ENCODE measurements at places on chromosomes 12 and 14.

- no peak for DNase-seq
These were observed 104.7 kb upstream of the SLCO1B1 start for GRCh38 chr12:21026302-21026701.

DNA sequence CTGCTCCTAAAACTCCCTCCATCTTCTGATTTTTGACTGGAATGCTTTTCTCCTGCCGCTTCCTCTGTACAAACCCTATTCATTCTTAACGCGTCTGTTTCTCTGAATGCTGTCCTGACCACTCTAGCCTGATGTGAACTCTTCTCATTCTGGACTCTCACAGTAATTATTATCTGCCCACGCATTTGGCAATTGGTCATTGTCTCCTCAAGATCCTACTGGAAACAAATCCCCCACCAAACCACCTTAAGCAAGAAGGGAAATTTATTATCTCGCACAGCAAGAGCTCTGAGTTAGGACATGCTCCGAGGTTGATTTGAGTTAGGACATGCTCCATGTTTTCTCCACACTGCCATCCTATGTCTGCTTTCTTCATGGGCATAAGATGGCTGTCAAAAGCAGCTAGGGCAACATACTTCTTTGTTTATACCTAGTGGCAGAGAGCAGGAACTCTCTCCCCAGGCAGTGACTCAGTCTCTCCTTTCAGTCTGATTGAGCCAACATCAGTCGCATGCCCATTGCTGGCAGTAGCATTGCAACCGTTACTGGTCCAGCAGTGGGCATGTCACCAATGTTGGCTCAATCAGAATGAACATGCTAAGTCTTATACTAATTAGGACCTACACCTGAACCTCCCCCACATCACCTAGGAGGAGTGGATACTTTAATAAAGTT is 102.2 kb downstream of the SSPN start:
- DNase-seq, result no peak

- DNase-seq, result no peak
These were observed 39.1 kb downstream of the TSPAN9 start for GRCh38 chr12:3116106-3116844.

- DNase-seq, result no peak
These were observed 208.9 kb downstream of the CACNA1C start for GRCh38 chr12:2261708-2262107.

GRCh38 chr12:8781381-8782127 is 40.9 kb upstream of the A2ML1 start:
- DNase-seq, result no peak

DNA sequence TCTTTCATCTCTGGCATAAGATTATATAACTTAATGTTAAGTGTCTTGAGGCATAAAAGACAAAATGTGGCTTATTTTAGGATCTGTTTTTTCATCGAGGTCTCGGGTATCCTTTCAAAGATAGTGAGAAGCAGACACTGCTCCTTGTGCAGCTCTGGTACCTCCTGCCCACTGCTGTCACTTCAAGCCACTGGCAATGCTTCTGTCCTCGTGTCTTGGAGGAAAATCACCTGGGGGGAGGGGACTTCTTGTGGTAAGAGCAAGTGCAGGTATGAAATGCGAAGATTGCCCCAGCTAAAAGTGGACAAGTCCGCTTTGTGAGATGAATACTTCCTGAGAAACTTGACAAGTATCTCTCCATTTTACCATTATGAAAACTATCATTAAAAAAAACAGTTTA is 37.8 kb upstream of the DYNC1H1 start:
- no peak for DNase-seq

DNA sequence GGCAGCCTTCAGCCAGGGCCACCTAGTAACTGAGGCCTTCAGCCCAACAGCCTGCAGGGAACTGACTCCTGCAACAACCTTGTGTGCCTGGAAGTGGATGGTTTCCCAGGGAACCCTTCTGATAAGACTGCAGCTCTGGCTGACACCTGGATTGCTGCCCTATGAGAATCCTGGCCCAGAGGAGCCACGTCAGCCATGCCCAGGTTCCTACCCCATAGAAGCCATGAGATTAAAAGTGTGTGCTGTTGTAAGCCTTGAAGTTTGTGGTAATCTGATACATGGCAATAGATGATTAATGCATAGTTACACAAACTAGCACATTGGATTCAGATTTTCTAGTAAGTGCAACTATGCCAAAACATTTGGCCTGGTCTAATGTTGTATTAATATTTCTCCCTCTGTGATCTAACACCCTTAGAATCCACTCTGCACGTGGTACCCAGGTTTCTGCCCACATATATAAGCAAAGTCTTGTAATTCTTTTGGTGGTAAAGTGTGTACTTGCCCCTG is 64.8 kb upstream of the BEGAIN start:
- DNase-seq, result no peak

GRCh38 chr12:11653215-11653753 is 3.8 kb downstream of the ETV6 start:
- DNase-seq, result peak; percentile 57

GRCh38 chr14:50656776-50657175 is 11.3 kb downstream of the SAV1 start:
- DNase-seq, result no peak

GRCh38 chr14:100025111-100025510 is 40.1 kb upstream of the EVL start:
- DNase-seq, result peak; percentile 12

GRCh38 chr12:61563665-61564450 is 696.3 kb upstream of the USP15 start:
- no peak for DNase-seq

GRCh38 chr12:77228376-77228775 is 163.0 kb upstream of the E2F7 start:
- DNase-seq, result no peak

GRCh38 chr12:96774496-96775256 is 132.4 kb upstream of the NEDD1 start:
- no peak for DNase-seq

DNA sequence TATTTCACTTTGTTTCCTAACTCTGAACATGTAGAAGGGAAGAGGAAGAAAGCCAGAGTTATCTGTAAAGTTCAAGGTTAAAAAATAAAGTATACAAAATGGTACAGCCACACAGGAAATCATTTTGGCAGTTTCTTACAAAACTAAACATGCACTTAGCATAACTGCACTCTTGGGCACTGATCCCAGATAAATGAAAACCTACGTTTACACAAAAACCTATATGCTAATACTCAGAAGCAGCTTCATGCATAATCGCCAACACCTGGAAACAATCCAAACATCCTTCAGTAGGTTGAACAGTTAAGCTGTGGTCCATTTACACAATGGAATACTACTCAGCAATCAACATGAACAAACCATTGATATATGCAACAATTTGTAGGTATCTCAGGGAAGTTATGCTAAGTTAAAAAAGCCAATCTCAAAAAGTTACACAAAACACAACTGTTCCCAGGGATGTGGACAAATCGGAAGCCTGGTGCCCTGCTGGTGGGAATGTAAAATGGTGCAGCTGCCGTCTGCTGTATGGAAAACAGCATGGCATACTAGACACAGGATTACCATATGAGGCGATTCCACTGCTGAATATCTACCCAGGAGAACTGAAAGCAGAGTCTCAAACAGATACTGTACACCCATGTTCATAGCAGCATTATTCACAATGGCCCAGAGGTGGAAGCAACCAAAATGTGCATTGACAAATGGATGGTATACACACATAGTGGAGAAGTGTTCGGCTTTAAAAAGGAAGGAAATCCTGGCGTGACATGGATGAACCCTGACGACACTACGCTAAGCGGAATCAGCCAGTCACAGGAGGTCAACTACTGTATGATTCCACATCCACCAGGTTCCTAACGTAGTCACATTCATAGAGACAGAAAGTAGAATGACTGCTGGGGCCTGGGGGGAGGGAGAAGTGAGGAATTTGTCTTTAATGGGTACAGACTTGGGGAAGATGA is 37.7 kb downstream of the NRDE2 start:
- no peak for DNase-seq

GRCh38 chr14:75711105-75711795 is 50.2 kb downstream of the TTLL5 start:
- no peak for DNase-seq

GRCh38 chr14:96824283-96824682 is 27.1 kb downstream of the VRK1 start:
- no peak for DNase-seq

Data from GM12864 (cell line).